ENCODE measurements at places on chromosomes 7 and 10. TPM values are rescaled to one million over a fixed set of nuclear protein-coding genes. Genes with fewer than 3 reads are reported as not detected.

GRCh38 chr7:69070476-69070875, 527.8 kb upstream of the AUTS2 start:
- DNase-seq, result no peak

GRCh38 chr7:30241767-30242166, 42.6 kb upstream of the ZNRF2 start:
- no peak for DNase-seq

Gene AIMP2
- polyA plus RNA-seq, result 28.5 TPM

Gene C10orf53
- not detected for polyA plus RNA-seq

DNA sequence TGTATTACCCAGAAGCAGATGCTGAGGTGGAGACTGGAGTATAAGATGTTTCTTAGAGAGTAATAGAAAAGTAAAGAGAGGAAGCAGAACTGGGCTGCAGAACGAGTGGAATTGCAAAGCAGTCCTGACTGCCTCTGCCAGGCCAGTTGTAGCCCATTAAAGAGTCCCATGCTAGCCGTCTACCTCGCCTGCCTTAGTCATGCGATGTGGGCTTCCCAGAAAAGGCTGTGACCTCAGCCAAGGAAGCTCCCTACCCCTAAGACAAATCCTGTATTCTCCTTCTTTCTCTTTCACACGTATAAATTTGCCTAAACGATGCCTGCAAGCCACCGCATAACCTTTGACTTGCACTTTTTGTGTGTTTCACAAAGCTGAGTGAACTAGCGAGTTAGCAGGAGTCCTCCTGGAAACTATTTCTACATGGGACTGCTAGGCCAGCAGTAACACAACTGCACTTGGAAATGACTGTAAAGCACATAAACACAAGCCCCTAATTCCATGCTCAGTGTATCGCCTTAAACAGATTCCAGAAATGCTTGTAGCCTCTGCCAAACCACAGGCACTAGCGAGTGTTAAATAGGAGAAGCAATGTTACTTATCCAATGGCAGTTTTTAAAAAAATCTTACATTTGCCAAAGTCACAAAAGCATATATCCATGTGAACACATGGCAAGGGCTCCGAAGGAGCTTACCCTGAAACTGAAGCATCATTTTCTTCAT, 47.4 kb upstream of the GNAI1 start:
- peak; percentile 76 for DNase-seq

- DNase-seq, result peak; percentile 51
Observed at GRCh38 chr10:103666087-103666761, 172.7 kb downstream of the NEURL1 start.

DNA sequence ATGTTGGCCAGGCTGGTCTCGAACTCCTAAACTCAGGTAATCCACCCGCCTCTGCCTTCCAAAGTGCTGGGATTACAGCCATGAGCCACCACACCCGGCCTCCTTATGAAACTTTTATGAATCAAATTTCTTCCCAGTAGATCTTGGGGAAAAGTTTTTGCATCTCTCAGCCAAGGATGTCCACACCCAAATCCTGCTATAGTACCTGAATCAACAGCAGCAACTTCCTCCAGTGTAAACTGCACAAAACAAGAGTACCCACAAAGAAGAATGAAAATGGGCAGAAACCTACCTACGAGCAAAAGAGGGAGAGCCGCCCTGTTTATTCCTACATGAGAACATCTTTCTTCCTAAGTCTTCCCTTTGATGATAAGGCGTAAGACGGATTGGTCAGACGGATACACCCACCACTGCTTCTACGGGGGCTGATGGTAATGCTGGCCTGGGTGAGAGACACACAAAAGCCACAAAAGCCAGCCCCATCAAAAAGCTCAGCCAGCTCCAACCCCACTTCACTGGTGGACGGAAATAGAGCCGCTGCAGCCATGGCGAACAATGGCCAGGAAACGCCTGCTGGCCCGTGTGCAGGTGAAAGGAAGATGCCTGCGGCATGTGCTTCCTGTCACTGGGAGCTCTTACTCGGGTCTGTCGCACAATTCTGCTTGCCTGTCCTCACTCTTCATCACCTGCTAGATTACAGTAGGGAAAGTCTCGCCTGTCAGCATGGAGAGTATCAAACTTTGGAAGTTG, 10.4 kb downstream of the JCAD start:
- DNase-seq, result peak; percentile 60

GRCh38 chr7:29627631-29628030, 64.0 kb downstream of the PRR15 start:
- peak; percentile 27 for DNase-seq

DNA sequence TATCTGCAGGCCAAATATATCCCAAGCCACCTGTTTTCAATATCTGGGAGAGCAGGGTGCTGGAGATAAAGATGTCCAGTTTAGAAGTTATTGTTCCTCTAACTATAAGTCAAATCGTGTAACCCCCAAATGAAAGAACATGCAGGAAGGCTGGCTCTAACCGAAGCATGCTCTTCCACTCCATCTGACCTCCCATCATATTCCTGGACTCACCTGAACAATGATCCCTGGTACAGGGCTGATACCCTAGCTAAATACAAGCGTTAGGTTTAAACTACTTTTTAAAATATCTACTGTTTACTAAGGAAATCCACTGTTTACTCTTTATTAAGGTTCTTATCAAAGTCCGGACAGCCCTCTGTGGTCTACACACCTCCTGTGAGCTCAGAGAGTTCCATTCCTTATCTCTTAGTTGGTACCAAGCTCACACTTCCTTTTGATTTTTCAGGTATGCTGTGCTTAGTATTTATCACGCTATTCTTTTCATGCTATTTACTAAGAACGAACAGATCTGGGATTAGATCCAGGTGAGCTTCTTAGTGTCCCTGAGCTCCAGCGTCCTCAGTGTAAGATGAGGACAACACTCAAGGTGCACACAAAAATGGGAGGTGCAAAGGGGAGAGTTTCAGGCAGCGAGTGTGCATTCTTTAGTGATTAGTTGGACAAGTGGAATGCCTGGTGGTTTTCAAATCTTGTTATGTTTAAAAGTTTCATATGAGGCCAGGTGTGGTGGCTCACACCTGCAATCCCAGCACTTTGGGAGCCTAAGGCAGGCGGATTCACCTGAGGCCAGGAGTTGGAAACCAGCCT, 23.6 kb upstream of the COBL start:
- DNase-seq, result no peak

Gene SPDYE6
- 3.0 TPM for polyA plus RNA-seq

GRCh38 chr10:36209480-36209879, 567.4 kb upstream of the FZD8 start:
- DNase-seq, result no peak

- peak; percentile 78 for DNase-seq
Observed at GRCh38 chr7:87876869-87877234, 559 bp downstream of the DBF4 start.

GRCh38 chr10:75272896-75273295, 37.1 kb upstream of the COMTD1 start:
- peak; percentile 27 for DNase-seq

DNA sequence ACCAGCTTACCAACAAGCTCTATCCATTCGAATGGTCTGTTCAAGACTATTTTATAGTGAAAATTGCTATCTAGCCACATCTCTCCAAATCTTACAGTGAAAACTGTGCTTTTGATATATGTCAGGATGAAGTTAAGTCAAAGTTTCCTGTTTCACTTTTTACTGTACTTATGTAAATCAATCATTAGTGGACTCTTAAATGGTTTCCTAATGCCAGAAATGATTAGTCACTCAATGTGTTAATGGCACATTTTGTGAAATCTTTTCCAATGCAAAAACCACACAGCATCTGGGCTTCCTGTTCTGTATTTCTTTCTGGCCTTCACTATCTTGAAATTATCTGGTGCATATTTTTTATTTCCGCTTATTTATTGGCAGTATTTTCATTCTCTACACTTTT, 87.3 kb upstream of the STEAP1B start:
- DNase-seq, result no peak

- no peak for DNase-seq
Observed at GRCh38 chr10:78663721-78664120, 405.0 kb upstream of the ZMIZ1 start.

Gene AKR1C3
- polyA plus RNA-seq, result 1.1 TPM

Data from muscle of leg (tissue), 16 donors.